ENCODE measurements at places on chromosomes 6 and 20.

- no peak for DNase-seq
Measured at GRCh38 chr20:38073307-38074071, 39.9 kb downstream of the RPRD1B start.

DNA sequence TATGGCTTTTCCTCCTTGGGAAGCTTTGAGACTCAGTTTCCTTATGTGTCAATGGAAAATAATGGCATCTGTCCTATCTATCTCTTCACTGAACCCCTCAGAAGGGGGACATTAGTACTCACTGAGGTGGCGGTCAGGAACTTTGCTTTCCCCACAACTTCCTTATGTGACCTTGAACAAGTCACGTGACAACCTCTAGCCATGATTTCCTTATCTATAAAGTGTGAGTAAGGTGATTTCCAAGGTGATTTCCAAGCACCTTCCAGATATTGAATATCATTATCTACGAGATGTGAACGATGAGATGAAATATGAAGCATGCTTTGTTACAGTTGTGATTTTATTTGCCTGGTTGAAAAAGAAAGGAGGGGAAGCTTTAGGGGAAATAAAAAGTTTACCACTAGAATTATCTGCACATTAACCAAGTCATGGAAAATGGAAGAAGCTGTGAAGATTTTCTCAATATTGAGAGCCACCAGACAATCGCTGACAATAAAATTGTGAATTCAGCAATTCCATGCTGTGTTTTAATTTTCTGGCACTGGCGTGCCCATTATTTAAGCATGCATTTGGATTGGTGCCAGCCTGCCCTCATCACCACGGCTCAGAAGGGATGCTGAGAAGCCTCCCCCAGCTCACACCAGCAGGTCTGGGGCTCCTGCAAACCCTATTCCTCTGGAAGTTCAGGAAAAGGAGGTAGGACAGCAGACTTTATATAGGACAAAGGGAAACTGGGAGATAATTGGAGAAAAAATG lies 255.3 kb downstream of the CD83 start:
- no peak for DNase-seq

- no peak for DNase-seq
Measured at GRCh38 chr6:299104-299980, 7.1 kb downstream of the DUSP22 start.

DNA sequence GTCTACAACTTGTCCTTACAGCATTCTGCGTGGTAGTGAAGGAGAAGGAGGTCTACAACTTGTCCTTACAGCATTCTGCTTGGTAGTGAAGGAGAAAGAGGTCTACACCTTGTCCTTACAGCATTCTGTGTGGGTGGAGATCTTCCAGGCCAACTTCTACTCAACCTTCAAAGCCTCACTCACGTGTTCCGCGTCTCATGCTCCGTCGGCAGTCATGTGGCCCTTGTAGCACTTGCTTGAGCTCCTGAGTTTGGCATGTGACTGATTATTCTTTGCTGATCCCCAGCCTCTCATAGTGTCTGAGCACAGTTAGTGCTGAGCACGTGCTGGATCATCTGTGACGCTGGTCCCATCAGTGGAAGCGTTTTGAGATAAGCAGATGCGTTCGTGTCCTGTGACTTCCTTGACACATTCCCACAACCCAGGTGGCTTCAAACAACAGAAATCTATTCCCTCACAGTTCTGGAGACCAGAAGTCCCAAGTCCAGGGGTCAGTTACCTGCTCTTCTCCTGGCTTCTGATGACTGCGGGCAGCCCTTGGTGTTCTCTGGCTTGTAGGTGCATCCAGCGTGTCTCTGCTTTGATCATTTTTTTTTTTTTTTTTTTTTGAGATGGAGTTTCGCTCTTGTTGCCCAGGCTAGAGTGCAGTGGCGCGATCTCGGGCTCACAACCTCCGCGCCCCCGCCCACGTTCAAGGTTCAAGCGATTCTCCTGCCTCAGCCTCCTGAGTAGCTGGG lies 2.6 kb downstream of the SS18L1 start:
- no peak for DNase-seq

DNA sequence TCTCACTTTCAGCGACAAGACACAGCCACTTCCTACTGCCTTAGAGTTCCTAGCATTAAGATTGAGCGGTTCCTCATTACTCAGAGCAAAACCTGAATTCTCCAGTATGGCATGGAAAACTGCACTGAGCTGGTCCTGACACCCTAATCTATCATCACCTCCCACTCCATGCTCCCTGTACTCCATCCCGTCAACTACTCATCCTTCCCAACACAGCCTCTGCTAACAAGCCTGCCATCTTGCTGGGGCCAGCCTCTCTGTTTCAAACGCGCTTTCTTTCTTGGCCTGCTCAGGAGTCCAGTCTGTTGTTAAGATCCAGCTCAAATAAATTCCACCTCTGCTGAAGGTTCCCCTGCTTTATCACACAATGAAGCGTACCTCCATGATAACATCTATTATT lies 12.0 kb downstream of the PRKN start:
- DNase-seq, result no peak

Data from CD4-positive, alpha-beta T cell (primary cell).